ENCODE measurements at places on chromosomes 7 and 10. TPM values are rescaled to one million over a fixed set of nuclear protein-coding genes. Genes with fewer than 3 reads are reported as not detected.

The VAX1 gene
- 0.25 TPM for total RNA-seq

The SUGCT gene
- total RNA-seq, result 1.3 TPM

The ZNF438 gene
- 2.6 TPM for total RNA-seq

The BPGM gene
- total RNA-seq, result 21.4 TPM

Data from NCI-H460 (cell line).